ENCODE measurements at places on chromosomes 16 and 17.

- peak; percentile 85 for DNase-seq
These were observed 465 bp upstream of the PRSS22 start for GRCh38 chr16:2858245-2859025.

- DNase-seq, result peak; percentile 13
These were observed 13.5 kb upstream of the DHRS13 start for GRCh38 chr17:28916302-28916934.

- DNase-seq, result no peak
These were observed 14.9 kb downstream of the SNN start for GRCh38 chr16:11683145-11683544.

DNA sequence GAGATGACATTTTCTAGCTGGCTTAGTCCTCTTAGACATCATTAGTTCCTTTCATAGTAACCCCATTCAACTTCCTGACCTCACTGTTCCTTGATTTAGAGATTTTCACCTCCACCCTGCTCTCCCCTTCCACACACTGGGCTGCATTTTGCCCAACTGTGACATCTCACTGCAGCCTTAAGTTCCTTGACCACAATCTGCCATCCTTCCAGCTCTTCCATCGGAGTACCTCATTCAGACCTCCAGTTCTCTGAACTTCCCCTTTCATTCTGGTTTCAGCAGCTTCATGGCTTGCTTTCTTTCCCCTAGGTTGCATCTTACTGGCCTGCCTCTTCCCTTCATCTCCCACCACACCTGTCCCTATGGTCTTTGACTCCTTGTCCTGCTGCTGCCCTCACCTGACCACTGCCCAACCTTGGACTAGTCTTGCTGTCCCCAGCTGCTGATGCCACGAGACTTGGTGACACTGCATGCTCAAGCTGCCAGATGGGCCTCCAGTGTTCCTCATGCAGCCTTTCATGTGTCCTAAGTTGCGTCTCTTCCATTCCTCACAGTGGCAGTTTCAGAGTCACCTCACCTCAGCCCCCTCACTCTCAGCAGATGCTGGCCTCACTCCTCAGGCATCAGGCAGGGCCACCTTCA is 40.8 kb downstream of the NUP88 start:
- DNase-seq, result no peak

- no peak for DNase-seq
These were observed 6.0 kb downstream of the ARHGAP23 start for GRCh38 chr17:38434178-38434665.

- DNase-seq, result no peak
These were observed 772 bp upstream of the SAMD14 start for GRCh38 chr17:50130559-50131305.

- no peak for DNase-seq
These were observed 111.5 kb upstream of the MPHOSPH6 start for GRCh38 chr16:82281544-82281943.
